T1000 (cell line): ENCODE measurements at places on chromosomes 2 and 18.

DNA sequence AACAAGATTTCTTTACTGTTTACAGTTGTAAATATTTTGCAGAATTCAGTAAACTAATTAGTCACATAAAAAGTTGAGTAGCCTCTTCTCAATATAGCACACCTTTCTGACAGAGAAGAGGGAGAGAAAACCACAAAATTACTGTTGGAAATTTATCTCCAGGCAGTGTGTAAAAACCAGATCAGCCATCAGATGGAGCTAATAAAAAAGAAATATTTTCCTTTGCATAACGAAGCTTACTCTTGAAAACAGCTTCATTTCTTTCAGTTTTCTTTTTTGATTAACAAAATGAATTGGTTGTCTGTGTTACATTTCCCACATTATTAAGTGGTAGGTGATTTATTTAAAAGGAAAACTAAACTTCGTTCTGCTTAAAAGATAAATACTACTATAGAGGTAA, 259.3 kb upstream of the KCNJ3 start:
- DNase-seq = no peak

DNA sequence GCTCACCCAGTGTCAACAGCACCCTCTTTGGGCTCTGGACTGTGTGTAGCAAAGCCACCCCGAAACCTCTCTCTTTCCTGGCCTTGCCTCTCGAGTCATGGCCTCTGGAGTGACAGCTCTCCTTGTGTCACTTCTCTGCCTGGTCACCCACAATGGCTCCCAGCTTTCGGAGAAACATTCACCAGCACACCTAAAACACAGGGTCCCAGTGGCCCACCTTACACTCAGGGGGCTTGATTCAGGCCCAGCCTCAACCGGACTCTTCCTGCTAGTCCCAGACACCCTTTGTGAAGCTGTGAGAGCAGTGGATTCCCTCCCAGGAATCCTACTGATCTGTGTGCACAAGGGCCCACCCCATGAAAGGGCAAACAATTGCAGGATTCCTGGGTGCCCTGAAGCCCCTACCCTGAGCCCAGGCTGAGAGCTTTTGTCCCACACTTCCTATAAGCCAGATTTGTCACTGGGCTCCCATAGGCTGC, 137.2 kb upstream of the HAAO start:
- no peak for DNase-seq

DNA sequence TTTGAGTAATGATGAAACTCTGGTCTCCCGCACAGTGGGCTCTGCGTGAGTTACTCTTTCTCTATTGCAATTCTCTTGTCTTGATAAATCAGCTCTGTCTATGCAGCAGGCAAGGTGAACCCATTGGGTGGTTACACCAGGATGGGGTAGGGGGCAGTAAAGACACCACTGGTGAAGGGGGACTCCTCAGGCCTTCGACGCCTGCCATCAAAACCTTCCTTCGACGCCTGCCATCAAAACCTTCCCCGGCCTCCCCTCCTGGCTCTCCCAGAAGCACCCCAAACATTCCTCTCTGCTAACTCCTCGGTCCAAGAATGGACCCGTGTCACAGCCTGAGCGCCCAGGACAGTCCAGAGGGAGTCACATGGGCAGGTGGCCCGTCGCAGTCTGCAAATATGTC, 4.8 kb upstream of the STARD7 start:
- no peak for DNase-seq

DNA sequence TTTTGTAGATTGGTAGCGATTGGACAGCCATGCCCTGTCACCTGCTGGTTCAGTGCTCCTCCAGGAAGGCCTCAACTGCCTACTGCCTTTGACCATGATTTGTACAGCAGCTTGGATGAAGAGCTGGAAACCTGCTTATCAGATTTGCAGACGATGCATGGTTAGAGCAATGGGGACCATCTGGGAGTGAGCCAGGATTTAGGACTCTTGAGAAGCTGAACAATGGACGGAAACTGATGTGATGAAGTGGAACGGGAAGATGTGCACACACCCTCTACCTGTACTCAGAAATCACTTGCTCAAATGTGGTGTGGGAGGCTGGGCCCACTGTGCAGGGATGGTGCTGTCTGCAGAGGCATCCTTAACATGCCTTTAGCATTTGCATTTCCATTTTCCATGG, 57.2 kb downstream of the NCK2 start:
- no peak for DNase-seq

GRCh38 chr2:10246831-10247230, 55.9 kb upstream of the HPCAL1 start:
- DNase-seq = no peak

DNA sequence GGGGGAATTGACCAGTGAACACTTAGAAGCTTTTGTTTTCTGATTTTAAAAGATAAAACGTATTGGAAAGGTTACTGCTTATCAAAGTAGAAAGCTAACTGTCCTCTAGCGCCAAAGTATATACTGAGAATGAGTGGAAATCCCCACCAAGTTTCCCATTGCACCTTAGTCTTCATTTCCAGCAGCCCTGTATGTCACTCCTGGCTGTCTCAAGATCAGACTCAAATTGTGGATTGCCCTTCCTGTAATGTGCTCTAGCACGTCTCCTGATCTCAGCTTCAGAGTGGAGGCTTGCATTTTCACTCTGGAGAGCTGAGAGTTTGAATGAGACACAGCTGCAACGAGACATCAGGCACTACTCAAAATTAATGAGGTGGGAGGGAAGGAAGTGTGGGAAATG, 26.6 kb downstream of the MFF start:
- no peak for DNase-seq

DNA sequence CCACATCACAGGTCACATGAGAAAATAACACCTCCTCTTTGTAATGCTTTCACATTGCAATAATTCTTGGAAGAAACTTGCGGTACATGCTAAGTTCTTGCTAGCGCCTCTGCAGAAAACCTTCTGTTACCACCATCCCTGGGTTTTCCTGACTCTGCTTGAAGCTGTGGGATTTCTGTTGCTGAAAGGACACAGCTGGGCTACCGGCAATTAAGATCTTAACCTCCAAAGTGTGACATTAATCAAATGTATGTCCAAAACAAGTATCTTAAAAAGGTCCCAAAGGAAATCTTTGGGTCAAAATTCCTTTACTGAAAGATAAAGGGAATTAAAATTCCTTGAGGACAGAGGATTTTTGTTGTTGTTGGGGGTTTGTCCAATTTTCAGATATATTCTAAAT, 7.5 kb downstream of the CCBE1 start:
- DNase-seq = no peak

DNA sequence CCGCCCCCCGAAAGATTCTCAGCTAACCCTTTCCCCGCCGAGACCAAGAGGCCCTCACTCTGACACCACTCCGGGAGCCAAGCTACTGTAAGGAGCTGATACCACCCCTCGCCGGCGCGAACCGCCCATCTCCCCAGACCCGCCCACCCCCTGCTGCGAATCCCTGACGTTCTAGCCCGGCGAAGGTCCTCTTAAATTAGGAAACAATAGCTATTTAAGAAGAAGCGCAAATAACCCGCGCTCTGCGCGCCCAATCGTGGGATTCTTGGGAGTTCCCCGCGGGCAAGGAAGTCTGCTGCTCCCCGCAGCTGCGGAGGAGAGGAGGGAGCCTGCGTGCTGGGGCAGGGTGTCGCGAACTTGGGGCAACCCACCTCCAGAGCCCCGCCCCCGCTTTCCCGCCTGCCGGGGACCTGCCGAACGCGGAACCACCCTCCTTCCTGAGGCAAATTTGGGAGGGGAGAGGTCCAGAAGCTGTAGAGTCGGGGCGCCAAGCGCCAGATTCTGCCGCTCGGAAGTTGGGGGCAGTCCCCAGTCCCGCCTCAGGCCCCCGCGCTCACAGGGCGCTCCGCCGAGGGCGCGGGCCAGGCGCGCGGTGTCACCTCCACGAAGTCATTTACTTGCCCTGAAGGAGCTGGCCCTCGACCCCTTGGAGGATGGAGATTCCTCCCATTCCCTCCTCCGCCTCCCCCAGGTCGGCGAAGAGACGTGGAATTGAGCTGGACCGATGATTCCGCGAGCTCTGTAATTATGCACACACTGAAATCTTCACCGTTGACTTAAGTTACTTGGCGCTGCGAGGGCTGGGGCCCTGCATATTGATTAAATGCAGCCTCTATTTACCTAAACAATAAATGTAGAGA, 8.4 kb upstream of the SP9 start:
- DNase-seq = no peak

DNA sequence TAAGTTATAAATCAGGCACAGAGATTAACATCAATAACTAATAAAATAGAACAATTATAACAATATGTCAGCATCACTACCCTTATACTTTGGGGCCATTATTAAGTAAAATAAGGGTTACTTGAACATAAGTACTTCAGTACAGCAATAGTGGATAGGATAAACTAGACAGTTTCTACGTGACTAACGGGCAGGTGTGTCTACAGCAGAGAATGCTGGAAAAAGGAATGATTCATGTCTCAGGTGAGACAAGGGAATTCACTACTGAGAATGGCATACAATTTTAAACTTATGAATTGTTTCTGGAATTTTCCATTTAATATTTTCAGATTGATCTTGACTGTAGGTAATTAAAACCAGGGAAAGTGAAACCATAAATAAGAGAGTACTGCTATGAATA, 5.5 kb downstream of the WDR75 start:
- no peak for DNase-seq

DNA sequence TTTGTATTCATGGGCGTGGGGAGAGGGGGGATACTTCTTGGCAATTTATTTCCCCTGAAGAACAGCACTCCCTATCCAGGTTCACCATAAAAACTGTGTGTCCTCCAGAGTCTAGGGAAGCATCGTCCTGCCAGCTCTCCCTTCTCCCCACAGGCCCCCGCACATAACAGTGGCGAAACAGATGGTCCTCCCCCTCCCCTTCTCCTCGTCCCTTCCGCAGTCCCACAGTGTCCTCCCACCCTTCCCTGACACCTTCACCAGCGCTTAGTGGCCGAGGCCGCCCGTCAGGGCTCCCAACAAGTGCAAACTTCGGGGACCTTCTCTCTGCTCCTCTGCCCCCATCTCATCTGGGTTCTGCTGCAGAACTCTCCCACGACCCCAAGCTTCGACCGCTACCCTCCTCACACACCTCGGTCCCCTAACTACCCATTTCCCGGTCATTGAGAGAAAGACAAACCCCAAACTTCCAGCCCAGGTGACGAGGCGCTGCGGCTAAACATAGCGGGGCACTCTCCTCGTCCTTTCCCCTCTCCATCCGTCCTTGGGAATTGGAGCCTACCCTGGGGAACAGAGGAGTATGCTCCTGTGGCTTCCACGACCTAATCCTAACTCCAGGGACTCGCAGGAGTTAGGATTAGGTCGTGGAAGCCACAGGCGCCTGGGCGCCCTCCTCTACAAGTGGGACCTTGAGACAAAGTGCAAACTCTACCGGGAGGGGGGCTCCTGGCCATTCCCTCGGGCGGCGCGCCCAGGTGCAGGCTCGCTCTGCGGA, 971 bp downstream of the ZNF385B start:
- DNase-seq = no peak

DNA sequence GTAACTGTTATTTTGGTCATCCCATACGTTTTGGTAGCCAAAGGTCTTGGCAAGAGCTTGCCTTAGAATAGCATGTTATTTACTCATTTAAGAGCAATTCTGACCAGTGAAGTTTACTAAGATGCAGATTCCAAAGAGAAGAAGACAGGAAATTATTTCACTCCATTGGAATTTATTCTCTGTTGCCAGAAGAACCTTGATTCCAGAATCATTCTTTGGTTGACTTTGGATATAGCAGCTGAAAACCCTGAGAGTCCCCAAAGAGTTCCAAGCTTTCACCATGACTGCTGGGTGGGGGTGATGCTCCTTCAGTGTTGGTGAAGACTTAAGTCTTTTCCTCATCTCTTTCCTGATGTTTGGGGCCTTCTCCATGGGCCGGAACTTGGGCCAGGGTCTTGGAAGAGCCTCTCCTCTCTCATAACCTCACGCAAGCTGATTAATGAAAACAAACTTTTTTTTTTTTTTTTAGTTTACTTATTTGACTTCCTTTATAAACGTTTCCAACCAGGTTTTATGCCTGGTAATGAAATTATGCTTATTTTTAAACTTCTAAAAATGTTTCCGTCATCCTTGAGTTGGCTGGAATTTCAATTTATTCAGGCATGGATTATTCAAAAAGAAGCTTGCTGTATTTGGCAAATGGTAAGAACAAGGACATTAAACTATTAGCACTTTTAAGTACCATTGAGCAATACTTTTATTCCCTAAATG, 192.0 kb downstream of the MTX2 start:
- no peak for DNase-seq

- DNase-seq = no peak
Measured at GRCh38 chr2:230955163-230955737, 30.2 kb upstream of the GPR55 start.

DNA sequence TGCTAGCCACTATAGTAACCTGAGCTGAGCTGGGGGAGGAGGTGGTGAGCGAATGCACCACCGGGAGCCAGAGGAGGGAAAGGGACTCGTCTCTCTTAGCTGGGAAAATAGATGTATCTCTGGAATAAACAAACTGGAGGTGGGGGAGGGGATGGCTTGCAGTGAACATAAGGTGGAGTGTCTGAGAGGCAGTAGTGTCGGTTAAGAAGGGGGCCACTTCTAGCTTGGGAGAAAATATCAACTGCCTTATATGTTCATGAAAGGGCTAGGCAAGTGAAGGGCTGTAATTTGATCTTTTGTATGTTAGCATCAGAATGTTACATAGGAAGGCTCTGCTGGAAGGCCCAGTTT, 2.2 kb downstream of the SETBP1 start:
- DNase-seq = no peak

DNA sequence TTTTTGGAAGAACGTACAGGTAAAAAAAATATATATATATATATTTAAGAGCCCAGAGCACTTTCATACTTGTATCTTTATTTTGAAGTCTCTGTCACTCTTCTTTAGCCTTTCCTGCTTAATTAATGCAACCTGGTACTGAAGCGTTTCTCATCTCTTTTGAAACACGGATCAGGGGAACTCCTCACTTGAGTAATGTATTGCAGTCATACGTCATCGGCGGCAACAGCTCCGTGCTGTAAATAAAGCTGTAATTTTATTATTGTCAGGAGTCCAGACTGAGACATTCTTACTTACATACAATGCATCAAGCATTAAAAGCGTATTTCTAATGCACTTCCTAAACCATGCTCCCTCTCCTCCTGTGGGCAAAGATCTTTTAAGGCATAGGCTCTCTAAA, 514.7 kb downstream of the SOX11 start:
- DNase-seq = no peak

DNA sequence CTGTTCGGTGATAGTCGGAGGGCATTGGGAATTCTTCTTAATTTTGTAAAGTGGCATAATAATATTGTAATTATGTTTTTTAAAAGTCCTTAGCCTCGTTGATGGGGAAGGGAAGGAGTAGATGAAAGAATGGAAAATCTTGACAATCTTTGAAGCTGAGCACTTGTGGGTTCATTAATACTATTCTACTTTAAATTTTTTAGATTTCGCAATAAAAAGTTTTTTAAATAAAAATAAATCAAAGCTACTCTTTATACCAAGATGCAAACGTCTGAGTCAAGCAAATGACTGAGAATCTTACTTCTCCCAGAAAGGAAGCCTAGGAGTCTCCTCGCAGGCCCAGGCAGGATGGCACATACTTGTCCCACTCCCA, 98.5 kb upstream of the GPR45 start:
- no peak for DNase-seq
